ENCODE measurements at places on chromosomes 13 and 19.
A peak's percentile ranks its signal among the peaks of the same experiment; 100 is the strongest.

DNA sequence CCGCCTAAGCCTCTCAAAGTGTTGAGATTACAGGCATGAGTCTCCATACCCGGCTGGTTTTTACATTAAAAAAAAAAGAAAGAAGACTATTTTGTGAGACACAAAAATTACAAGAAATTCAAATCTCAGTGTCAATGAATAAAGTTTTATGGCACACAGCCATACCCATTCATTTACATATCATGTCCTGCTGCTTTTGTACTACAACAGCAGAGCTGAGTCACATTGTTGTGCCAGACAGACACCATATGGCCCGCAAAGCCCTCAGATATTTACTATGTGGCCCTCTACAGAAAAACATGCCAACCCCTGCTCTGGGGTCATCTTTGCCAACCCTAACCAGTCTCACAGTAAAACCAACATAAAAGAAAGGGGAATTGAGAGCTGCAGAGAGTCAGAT is 5.3 kb downstream of the SMIM7 start:
- no peak for DNase-seq

DNA sequence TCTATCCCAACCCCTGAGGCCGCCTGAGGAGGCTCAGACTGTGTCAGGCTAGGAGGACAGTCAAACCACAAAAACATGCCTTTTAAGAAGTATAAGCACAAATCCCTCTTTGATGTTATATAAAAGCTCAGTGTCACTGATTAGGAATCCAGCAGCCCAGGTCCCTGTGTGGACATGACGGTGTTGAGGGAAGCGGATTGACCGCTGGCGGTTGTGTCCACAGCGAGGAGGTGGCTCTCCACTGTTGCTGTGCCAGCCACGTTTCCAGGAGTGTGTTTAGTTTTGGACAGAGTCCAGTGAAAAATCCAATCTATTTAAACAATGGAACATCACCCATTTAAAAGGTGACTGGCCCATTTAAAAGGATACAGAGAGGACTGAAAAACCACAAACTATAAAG is 7.5 kb upstream of the GJA3 start:
- no peak for DNase-seq

GRCh38 chr19:42010245-42011126 is 16.5 kb upstream of the ATP1A3 start:
- peak; percentile 58 for DNase-seq

DNA sequence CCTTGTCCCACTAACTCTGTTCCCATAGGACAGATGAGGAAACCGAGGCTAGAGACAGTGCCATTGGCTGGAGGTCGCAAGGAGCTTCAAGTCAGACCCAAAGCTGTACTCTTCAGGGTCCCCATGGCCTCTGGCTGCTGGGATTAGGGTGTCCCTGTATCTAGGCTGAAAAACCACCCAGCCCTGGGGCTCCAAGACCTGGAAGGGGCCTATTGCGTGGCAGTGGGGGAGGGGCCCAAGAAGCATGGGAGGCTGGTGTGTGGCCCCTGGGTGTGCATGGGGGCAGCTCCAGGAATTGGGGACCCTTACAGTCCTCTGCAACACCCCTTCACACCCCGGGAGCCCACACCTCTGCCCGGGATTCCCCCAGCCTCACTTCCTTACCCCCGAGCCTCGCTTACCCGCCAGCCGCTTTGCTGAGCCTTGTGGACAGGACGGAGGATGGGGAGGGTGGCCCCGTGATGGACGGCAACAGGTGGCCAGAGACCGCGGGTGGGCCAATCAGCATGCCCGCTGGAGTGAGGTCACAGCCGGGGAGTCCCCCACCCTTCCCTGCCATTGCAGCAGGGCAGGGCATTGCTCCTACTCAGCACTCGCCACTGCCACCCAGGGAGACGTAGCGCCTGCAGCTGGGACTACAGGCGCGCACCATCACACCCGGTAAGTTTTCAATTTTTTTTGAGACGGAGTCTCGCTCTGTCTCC is at the start of gene JSRP1:
TSS of gene JSRP1 (minus strand) at position 436 of the 704 bp plus-strand sequence. CDS start 1,103 bp downstream, outside the sequence.
- no peak for DNase-seq

DNA sequence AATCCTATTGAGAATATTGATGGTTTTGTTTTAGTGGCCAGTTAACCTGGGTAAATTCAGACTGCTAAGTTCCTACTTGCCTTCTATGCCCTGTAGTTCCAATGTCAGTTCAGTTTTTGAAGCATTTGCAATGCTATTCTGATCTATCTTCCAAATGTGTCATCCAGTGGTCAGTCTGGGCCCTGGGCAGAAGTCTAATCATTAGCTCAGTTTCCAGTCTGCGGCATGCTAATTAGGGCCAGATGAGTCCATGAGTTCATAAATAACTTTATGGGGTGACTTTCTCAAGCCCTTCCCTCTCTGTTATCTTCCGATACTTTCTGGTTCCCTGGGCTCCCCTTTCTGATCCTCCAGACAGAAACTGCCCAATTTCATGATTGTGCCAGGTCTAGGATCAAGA is 32.7 kb downstream of the FAM187B start:
- DNase-seq: no peak

GRCh38 chr13:43802511-43802910 is 15.7 kb upstream of the ENOX1 start:
- DNase-seq: no peak

- no peak for DNase-seq
Observed at GRCh38 chr19:53655042-53655665, 23.4 kb downstream of the DPRX start.

DNA sequence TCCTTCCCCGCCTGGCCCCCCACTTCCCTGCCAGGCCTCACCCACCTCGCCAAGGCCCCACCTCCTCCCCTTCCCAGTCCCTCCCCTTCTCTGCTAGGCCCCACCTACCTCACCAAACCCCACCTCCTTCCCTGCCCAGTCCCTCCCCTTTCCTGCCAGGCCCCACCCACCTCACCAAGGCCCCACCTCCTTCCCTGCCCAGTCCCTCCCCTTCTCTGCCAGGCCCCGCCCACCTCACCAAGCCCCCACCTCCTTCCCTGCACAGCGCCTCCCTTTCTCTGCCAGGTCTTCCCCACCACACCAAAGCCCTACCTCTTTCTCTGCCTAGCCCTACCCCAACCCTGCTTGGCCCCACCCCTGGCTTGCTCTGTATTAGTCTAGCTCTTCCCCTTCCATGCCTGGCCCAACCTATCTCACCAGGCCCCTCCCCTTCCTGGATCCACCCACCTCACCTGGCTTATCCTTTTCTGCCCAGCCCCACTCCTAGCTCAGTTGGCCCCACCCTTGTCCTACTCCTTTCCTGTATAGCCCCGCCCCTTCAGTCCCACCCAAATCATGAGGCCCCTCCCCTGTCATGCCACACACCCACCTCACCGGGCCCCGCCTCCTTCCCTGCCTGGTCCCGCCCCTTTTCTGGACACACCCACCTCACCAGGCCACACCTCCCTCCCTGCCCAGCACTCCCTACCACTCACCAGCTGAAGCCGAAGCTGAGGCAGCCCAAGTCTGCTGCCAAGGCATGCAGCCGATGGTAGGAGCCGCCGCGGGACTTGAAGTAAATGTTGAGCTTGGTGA is 16.2 kb downstream of the CERS1 start:
- peak; percentile 77 for DNase-seq

DNA sequence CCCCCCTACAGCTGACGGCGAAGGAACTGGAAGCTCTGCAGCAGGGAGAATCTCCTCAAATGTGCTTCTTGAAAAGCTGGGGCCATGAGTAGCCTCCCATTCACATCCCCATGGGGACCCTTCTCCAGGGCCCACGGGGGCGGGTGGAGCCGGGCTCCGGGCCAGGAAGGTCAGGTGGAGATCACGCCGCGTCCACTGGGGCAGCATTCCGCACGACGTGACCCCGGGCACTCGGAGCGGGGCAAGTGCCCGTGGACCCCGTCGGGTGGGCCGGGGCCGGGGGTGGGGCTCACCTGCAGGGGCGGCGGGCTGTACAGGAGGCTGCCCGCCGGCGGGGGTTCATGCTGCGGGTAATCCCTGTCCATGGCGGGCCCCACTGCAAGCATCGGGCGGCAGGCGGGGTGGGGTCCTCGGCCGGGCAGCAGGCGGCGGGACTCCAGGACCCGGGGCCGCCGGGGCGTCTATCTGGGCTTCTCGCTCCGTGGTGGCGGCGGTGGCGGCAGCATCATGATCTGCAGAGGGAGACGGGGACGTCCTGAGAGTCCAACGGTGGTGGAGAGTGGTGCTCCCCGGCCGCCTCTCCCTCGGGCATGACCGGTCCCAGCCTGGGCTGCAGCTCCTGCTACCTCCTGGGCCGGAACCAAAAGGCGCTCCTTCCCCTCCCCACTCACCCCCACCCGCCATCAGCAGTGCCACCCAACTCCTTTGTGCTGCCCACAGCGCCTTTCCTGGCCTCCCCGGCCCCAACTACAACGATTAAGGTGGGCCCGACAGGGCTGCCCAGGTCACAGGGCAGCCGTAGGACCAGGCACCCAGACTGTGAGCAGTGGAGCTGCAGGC is 20.0 kb downstream of the SBNO2 start:
- no peak for DNase-seq

DNA sequence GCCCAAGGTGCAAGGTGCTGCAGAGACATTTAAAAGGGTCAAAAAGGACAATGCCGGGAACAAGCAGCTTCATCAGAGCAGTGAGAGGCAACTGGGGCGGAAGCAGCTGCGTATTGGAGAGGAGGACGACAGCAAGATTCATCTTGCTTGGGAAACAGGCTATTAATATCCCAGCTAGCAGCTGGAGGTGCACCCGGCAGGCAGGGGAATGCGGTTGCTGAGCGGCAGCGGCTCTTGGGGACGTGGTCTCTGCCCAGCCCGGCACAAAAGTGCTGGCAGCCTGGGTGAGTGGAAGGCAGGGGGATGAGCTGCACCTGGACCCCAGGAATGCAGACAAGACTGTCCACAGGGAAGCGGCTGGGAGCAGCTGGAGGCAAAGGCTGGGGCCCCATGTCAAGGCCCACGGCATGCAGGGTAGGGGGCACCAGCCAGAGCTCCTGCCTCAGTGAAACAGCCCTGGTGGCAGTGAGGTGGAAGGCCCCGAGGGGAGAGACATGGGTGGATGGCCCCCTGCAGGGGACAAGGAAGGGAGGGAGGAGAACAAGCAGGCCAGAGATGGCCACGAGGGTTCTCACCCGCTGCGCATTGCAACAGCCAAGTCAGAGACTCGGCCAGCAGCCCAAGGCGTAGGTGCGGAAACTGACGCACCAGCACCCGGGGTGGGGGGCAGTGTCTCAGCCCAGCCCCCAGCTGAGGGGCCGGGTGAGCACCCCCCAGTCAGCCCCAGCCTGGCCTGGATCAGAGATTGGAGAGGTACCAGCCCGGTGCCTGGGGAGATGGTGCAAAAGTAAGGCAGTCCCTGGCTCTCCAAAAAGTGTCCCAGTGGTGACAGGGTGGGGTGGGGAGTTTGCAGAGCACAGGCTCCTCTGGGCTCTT is 34.4 kb downstream of the PEPD start:
- no peak for DNase-seq

DNA sequence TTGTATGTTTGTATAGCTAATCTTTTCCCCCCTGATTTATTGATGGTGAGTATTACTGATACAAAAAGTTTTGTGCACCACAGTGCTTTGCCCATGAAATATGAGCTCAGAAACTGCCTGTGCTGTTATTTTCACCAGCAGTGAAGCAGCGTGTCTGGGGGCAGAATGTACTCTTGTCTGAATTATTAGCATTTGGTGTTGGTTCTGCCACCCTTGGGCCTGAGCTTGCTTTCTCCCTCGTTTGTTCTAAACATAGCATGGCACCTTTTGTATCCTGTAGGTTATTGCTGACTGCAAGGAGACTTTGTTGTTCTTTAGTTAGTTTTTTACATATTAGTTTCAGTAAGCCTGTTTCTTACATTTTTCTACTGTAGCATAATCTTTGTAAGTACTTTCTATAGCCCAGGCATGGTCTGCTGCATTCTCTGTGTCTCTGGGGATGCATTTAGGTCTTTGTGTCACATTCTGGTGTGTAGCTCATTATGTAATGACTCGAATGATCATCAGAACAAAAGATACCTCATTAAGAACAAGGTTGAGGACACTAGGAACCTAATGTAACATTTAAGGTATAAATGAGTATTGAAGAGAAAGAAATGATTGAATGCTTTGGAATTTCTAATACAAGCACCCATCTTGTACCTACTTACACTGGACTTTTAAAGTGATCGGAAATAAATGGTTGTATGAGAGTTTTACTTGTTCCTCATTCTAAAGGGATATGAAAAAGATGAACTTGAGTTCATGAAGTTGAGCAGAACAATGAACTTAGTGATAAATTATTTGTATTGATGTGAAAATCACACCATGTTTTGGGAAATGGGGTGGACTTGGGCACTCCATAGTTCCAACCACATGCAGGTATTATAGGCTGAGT is 50.3 kb upstream of the GPI start:
- DNase-seq: no peak

DNA sequence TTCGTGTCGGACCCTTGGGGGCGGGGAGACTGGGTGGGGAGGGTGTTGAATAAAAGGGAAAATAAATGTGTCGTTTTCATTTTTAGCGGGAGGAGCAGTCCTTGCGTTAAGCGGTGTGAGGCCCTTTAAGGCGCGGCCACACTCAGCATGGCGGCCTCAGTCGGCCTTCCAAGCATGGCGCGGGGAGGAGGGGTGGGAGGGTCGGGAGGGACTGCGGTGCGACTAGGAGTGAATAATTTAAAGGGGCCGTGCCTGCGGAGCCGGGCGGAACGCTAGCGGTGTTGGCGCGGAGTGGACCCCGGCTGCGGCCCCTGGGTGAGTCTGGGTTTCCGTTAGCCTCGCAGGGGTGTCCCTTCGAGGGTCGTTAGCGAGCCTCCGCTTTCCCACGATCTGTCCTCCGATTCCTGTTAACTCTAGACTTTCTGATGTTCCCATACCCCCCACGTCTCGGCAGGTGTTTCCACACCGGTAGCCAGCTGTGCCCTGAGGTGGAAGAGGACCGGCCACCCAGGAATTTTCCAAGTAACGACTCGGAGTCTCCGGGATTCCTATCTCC is 1.5 kb upstream of the PNPLA6 start:
- peak; percentile 91 for DNase-seq

- no peak for DNase-seq
Observed at GRCh38 chr19:1379961-1380489, 3.7 kb upstream of the NDUFS7 start.

DNA sequence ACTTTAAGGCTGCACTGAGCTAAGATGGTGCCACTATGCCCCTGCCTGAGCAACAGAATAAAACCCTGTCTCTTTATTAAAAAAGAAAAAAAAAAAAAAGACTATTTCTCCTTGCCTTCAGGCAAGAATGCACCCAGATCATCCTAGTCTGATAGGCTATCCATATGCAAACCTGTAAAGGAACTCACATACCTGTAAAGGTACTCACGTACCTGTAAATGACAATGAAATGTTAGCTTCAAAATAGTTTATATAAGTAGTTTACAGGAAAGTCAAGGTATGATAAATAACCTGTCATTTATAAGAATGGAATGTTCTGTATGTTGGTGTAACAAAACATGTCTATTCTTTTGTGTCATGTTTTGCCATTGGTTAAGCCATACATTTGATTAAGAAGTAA is 86.3 kb downstream of the PIBF1 start:
- DNase-seq: no peak

DNA sequence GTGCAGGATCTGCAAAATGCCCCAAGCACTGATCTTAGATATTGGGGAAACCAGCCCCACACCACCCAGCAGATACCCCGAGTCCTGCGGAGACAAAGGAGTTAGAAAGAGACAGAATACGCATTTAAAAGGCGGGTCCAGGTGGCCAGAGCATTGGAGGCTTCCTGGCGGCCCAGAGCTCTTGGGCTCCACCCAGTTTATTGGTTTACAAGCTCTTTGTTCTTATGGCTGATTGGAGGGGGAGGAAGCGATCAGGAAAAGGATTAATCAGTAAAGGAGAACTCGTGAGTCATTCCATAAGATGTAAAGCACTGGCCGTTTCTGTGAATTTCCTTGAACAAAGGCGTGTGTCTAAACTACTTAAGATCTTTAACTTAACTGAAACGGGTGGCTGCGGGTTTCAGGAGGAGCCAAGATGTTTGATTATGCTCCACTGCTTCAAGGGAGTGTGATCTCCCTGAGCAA is 926 bp downstream of the ZNF587 start:
- DNase-seq: peak; percentile 52

All from erythroblast (primary cell).